ENCODE measurements at places on chromosomes 5 and 9.
A peak's percentile ranks its signal among the peaks of the same experiment; 100 is the strongest.

- DNase-seq, result no peak
These were observed 66.2 kb downstream of the DRD1 start for GRCh38 chr5:175377816-175378215.

- no peak for DNase-seq
These were observed 332.8 kb downstream of the ELAVL2 start for GRCh38 chr9:23493219-23493618.

GRCh38 chr5:13519131-13519530 lies 425.4 kb downstream of the DNAH5 start:
- no peak for DNase-seq

- DNase-seq, result no peak
These were observed 258.4 kb downstream of the HCN1 start for GRCh38 chr5:45437752-45438151.

DNA sequence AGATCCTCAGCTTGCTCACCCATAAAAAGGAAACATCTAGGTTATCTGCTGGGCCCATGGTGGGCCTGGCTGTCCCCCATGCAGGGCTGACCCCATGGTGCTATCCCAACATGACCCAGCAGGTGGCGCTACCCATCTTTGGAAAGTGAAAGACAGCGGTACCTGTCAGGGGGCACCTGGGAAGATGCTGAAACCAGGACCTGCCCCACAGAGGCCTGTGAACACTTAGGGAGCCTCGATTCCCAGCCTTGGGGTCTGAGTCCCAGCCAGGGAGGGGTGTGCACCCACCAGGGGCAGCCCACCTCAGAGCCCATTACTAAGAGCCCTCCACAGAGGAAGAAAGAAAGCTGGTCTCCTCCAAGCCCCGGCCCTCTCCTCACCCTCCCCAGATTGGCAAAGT lies 46.6 kb upstream of the IPPK start:
- no peak for DNase-seq

DNA sequence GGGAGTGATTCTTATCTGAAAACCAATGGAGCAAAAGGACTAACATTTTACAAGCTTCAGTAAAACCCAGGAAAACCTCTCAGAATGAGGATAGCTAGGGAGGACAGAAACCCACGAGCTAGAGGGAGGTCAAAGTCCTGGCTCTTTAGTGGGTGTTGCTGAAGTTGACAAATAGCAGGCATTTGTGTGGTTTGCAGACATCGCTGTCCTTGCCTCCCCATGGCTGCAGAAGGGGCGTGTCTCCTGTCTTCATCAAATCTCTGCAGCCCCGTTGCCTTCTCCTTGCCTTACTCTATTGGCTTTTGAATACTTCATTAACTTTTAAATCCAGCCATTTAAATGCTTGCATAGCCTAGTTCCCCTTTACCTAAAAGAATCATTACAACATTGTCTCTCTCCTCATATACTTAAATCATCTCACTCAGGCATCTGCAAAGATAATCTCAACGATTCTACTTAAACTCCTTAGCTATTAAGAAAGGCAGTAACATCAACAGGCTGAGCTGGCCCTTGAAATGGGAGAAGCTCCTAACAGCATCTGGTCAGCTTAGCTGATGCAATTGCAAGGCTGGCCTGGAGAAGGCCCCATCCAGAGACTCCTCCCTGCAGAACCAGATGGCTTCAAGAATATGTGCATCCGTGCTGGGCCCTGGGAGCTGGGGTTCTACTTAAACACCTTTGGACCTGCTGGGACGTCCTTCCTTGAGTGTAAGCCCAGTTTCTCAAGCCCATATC lies 152.8 kb upstream of the TAS2R1 start:
- DNase-seq, result no peak

DNA sequence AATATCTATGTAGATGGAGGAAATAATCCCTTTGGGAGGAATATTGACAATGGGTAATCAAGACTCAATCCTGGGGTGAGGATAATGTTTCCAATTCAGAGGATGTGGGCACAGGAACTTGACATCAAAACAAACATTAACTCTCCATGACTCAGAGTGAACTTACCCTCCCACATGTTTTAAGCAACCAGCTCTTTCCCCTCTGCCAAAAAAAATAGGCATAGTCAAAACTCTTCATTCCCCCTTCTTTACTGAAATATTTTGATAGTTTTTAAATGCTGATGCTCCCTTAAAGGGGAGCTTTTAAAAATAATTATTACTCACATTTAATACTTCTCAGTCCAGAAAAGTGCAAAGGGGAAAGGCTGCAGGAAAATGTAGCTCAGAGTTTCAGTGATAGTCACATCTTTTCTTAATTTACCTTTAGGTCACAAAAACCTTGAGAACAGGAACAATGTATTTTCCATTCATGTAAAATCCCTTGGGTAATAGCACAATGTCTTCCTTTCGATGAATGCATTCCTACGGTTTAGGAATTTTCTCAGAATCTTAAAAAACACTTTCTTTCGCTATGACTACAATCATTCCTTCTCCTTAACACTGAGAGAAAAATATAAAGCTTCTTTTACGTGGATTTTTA lies 298.4 kb upstream of the GRAMD2B start:
- peak; percentile 23 for DNase-seq

DNA sequence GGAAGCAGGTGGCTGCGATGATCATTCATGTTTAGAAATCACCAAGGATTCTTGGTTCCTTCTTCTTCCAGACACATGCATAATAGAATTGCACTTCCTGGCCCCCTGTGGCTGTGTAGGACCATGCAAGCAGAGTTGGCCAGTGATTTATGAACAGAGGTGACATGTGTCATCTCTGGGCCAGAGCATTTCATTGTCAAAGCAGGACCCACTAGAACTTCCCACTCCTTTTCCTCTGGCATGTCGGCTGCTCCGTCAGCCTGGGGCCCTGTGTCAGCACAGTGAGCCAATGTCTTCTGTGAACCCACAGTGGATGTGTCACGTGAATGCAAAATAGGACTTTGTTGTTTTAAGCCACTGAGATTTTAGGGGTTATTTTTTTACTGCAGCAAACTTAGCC lies 59.2 kb downstream of the HSD17B3 start:
- no peak for DNase-seq

DNA sequence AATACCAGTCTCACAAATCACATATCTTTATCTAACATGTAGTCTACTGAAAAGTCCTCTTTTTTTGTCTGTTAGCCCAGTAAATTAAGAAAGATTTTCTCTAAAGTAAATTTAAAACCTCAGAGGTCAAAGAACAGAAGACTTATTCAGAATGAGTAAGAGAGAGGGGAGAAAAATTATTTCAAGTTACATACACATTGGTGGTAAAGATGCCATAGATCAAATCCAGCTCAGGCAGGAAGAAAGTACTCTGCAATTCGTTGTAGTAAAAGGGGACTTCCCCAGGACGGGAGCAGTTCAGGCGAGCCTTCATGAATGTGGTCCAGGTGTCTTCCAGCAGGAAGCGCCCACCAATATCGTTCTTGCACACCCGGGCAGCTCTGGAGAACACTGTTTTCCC lies 344.1 kb downstream of the SEMA5A start:
- DNase-seq, result no peak

GRCh38 chr5:16160706-16161105 lies 18.9 kb downstream of the MARCHF11 start:
- peak; percentile 25 for DNase-seq

- DNase-seq, result no peak
These were observed 13.0 kb downstream of the UBAP2 start for GRCh38 chr9:34035656-34036055.

- no peak for DNase-seq
These were observed 21.4 kb downstream of the PIP5K1B start for GRCh38 chr9:68726489-68726888.

DNA sequence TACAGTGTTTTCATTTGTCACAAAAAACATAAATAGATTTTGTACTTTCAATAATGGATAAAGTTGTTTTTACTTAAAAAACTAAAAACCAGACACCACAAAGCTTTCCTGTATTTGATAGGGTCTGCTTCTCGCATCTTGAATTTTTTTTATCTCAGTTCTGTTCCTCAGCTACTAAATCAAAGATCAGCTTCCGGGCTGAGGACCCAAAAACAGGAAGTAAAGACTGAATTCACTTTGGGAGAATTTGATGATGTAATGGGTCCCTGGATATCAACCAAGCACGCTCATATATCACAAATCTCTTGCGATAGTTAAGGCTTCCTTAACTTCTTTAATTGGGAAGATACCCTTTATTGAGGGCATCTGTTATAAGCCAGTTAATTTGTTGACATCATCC lies 24.1 kb downstream of the ITK start:
- DNase-seq, result no peak

DNA sequence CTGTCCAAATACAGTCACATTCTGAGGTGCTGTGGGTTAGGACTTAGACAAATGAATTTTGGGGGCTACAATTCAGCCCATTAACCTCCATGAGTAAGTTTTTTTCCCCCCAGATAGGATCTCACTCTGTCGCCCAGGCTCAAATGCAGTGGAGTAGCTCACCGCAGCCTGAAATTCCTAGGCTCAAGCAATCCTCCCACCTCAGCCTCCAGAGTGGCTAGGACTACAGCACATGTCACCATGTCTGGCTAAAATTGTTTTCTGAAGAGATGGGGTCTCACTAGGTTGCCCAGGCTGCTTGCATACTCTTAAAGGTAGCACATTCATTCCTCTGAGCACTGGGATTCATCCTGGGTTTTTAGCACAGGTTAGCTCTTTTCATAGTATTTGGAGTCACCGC lies 22.2 kb downstream of the PPP2CA start:
- no peak for DNase-seq

GRCh38 chr9:110933350-110934001 lies 104.8 kb downstream of the LPAR1 start:
- no peak for DNase-seq

DNA sequence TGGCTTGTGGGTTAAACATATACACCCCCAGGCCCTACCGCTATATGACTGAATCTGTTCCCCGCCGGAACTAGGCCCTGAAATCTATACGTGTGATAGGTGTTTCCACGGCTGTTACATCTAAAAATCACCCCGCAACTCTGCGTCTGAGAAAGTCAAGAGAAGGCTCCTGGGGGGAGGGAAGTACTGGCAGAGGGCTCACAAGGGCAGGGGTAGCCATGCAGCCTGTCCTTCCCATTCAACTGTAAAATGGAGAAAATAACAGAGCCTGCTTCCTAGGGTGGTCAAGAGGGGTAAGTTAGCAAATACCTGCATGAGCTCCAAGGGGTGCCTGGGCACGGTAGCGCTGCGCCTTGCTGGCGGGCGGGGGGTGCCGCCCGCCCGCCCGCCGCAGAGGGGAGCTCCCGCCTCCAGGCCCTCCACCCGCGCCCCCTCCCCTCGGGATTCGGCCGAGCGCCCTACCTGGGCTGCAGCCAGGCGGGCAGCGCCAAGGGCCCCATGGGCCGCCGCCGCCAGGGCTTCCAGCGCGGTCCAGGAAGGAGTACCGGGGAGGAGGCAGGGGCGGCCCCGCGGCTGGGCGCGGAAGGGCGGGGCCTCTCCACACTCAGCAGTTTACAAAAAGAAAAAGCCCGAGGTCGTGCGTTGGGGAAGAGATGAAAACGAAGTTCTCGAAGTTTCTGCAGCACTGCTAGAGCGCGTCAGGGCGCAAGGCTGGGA lies at the start of gene HACD4:
Gene HACD4, minus strand, starts transcription at position 550 of the 717 bp plus-strand sequence. Its CDS starts 50 bp downstream, at position 500.
- DNase-seq, result no peak

DNA sequence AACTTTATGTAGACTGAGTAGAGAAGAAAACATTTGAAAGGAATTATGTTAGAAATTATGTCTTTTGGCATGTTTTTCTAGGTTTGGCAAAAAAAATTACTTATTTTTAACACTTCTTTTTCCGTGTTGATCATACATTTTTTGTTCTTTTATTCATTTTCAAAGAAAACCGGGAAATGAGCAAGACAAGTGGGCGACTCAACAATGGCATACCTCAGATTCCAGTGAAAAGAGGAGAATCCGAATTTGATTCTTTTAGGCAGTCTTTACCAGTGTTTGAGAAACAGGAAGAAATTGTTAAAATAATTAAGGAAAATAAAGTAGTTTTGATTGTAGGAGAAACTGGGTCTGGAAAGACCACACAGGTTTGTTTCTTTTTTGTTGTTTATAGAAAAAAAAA lies 12.9 kb downstream of the YTHDC2 start:
- DNase-seq, result no peak

- DNase-seq, result no peak
These were observed 136.9 kb downstream of the ARHGAP26 start for GRCh38 chr5:142906863-142907671.

DNA sequence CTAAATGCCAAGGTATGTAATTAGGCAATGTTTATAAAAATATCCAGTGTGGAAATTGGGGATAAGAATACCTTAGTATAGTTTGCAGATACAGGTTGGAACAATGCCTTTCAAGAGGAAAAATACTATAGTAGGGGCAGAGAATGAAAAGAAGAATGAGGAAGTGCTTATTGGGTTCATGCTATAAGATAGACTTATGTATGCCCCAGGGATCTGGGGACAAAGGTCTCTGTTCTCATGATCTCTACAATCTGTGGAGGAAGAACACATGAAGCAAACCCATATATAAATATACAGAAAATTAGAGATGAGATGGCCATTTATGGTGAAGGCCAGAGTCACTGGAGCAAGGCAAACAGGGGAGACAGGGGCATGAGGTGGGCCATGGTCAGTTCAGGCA lies 106.5 kb upstream of the DAB2 start:
- no peak for DNase-seq

DNA sequence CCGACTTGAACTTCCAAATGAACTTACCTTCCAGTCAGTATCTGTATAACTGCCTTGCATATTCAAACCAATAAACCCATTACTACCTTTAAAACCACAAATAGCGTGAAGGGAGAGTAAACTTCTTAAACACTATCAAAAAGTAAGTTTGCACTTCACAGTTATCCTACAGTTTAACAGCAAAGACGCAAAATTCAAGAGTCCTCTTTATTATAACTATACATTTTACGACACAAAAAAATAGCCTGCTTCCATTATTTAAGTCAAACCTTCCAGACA lies 1.8 kb downstream of the PTBP3 start:
- no peak for DNase-seq

DNA sequence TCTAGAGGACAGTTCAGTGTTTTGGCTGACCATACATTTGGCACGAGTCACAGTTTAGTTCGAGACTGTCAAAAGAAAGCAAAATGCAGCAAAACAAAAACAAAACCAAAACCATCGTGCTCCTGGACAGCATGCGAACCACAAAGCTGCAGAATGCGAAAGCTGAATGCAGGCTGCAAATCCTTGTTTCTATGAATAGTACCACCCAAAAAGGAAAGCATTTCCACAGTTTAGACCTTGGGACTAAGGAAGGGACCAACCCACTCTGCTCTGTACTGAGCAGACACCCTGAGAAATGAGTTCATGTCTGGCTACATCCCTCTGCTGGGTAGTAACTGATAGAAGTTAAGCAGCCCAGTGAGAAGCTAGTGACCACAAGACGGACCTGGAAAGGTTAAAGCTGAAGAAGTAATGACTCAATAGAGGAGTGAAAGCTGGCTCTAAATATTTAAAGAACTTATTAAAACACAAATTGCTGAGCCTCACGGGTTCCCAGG lies 3.9 kb downstream of the GCNT4 start:
- DNase-seq, result no peak

GRCh38 chr5:930866-931265 lies 38.2 kb downstream of the TRIP13 start:
- DNase-seq, result no peak
